ENCODE measurements at places on chromosomes 6 and 20.

GRCh38 chr20:23879811-23880374 is 345 bp upstream of the CST5 start:
- DNase-seq, result no peak

DNA sequence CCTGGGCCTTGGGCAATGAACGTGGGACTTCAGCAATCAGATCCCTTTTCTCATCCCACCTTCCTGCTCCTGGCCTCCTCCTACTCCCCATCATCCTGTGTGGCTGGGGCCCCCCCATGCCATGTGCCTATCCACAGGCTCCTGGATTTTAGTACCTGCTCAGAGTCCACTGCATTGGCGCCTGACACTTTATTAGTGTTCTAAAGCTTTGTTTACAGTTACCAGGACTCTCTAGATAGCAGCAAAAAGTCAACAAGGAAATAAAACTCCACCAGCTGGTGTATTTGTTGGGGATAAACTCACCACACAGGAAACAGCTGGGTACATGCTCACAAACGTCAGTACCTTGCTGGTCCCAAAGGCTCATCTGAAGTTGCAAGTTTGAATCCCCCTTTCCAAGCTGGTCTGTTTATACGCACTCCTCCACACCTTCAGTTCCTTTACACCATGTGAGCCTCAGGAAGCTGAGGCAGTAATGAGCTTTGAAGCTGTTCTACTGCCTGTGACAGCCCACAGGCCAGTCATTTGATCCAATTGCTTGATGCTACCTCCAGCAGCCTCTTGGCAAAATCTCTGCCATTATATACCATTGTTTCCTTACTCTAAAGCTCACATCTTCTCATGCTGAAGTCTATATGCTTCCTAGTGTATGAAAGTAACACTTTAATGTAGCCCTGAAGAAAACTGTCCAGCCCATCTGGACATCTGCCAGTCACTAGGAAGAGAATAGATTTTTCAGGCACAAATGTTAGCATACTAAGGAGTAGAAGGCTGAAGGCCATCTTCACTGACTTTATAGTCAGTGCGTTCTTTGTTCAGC is 76.6 kb downstream of the ANKEF1 start:
- no peak for DNase-seq

DNA sequence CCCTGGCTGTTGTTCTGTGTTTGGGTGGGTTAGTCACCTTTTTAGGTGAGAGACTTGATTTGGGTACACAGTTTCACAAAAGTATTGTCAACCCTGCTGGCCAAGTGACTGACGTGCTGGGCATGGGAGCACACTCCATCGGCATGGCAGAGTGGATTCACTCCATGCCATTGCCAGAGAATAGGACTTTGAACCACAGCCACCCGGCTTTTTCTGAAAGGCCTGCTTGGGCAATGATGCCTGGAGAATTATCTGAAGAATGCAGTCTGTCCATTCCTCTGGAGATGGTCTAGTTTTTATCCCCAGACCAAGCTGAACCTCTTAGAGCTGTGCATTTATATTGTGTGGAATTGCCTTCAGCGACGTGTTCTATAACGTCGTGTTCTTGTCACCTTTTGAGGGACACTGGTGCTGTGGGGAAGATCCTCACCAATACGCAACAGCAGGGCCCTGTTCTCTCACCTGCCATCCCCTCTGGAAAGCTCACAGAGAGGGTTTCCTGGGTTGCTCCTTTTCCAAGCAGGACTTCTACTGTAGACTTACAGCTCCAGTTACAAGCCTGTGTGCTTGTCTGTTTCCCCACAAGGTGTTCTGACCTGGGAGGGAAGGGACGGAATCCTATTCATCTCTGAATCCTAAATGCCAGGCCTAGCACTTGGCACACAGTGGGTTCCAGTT is 183.4 kb upstream of the AKAP12 start:
- DNase-seq, result no peak

DNA sequence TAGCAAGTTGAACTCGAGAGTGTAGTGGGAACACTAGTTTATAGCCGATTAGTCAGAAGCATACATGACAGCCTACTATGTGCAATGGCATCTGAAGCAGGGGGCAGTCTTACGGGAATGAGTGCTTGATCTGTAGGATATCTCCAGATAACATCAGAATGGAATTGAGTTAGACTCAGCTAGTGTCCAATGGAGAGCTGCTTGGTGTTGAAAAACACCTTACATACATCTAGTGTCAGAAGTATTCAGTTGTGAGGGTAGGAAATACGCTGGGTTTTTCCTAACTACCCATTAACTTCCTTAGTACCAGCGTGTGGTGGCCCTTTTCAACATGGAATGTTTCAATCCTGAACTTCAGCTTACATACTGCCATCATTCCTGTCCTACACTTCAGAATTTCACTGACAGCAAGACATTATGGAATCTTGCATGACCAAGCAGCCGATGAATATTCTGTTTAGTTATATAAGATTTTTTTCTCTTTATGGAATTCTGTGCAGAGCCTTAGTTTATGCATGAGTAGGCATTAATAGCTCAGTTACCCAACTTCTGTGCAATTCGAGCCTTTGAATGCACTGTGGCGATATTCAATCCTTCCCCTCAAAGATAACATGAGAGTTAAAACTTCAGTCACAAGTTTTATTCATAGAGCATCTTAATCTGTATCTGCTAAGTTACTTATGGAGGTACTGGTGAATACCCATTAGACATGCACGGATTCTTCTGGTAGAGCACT is 218.6 kb upstream of the MOCS1 start:
- DNase-seq, result no peak

DNA sequence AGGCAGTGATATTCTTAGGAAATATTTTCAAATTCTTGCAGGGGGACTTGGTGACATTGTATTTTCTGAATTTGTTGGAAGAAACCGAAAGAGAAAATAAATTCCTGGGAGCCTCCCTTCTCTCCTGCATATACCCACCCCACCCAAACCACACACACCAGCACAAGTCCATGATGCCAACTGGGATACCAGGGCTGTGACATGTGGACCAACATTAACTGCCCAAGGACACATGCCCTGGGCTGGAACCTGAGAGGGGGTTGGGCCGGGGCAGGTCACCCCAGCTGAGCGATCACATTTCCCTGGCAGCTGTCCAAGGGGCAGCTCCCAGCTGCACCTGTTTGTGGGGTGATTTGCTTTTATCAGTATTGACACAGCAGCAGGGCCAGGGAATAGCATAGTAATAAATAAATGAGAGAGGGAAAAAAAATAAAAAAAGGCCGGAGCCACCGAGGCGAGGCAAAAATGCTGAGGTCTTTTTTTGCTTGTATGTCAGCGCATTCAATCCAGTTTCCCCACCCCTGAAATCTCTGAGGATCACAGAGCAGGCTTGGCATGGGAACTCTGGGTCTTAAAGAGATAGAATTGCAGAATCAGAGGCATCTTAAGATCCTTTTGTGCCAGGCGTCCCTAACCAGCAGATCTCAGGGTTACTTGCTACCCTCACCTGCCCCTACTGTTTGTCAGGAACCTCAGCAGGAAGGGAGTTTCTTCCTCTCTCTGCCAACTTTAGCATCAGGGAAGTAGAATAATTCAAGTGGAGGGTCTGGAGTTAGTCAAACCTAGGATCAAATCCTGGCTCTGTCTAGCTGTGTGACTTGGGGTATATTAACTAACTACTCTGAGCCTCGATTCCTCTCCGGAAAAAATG is 66.5 kb upstream of the PIM1 start:
- DNase-seq, result peak; percentile 0

DNA sequence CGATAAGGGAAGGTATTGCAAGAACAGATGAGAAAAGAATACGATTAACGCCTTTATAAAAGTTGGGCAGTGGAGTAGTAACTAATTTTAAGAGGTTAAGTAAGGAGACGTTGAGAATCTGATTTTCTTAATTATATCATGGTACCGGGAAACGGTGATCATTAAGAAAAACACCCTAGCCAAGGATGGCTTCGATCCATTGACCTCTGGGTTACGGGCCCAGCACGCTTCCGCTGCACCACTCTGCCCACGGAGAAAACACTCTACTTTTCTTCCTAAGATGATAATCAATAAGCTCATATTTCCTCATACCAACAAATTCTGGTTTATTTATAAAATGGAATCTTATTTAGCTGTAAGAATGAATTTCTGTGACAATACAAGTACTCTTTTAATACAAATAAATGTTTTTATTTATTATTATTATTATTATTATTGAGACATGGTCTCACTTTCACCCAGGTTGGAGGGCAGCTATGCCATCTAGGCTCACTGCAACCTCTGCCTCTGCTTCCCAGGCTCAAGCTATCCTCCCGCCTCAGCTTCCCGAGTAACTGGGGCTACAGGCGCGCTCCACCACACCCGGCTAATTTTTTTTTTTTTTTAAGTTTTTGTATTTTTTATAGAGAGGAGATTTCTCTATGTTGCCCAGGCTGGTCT is 8.3 kb downstream of the POM121L2 start:
- no peak for DNase-seq

GRCh38 chr6:26064619-26065257 is 22.5 kb upstream of the HFE start:
- DNase-seq, result peak; percentile 56

GRCh38 chr6:17292600-17293133 is 11.5 kb downstream of the RBM24 start:
- DNase-seq, result no peak

All from central memory CD4-positive, alpha-beta T cell (primary cell).